ENCODE measurements at places on chromosomes 12 and 14.

DNA sequence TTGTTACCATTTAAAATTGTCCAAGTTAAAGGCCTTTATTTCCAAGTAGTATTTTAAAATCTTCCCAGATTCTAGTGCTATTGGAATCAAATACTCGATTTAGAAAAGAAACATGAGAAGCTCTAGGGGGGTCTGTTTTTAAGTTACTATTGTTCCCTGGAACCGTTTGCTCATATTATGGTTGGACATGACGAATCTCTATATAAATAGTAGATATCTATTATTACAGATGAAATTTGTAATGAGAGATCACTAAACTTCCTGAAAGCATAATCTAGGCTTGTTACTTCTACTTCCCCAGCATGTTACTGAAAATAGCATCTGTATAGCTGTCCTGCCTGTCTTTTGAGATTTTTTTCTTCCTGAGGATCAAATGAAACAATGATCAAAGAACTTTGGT is 70.1 kb downstream of the LGR5 start:
- DNase-seq, result no peak

GRCh38 chr12:113424915-113425823 is 3.0 kb downstream of the SDSL start:
- DNase-seq, result no peak

GRCh38 chr12:45745861-45746277 is 16.4 kb downstream of the ARID2 start:
- DNase-seq, result no peak

DNA sequence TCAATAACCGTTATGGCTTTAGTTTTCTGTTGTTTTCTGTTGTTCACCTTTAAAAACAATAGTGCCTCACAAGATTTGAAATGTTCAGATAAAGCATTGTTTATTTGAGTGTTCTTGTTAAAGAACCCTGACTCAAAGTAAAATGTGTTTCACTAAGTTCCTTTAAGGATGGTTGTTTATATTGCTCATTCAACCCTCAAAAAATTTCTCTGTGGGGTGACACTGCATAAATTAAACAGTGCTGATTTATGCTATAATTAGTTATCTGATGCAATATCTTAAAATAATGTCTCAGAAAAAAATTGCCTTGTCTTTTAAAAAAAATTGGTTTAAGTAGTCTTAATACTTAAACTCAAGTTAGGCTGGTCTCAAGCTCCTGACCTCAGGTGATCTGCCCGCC is 775.1 kb downstream of the FLRT2 start:
- DNase-seq, result no peak

GRCh38 chr14:63991833-63992232 is 139.0 kb downstream of the SYNE2 start:
- DNase-seq, result no peak

DNA sequence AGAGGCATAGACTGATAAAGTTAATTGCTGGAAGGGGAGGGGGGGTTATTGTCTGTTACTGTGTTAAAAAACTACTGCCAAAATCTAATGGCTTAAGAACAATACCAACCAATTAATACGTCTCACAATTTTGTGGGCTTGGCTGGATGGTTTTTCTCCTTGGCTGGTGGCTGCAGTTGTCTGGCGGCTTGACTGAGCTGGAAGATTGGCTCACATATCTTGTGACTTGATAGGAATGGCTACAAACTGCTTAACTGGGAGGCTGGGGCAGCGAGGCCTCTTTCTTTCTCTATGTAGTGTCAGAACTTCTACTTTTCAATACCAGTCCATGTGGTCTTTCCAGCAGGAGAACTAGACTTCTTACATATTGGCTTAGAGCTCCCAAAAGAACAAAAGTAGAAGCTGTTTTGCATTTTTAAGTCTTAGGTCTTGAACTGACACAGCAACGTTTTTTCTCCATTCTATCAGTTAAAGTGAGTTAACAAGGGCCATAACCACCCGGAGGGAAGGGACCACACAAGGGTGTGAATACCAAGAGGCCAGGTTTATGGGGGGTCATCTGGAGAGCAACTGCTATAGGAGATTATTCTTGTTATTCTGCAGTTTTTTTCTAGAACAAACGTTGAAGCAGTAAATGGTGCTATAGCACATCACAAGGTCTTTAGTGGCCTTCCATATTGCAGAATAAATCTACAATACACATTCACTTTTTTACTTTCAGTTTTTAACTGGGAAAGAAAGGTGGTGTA is 46.9 kb downstream of the ZDHHC17 start:
- no peak for DNase-seq

DNA sequence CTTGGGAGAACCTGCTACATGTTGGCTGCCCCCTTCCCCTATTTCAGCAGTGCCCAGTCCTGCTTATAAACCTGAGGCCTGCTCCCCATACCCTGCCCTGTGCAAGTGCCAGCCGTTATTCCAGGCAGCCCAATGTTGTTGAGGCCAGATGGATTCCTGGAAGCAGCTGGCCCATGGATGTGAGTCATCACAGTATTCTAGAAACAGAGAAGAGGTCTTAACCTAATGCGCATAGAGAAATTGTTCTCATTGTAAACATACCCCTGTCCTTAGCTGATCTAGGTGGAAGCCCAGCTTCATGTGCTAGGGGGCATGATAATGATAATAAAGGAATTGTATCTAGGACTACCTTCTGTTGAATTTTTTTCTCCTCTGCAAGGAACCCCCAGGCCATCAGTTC is 69.7 kb downstream of the TSPAN11 start:
- DNase-seq, result no peak

DNA sequence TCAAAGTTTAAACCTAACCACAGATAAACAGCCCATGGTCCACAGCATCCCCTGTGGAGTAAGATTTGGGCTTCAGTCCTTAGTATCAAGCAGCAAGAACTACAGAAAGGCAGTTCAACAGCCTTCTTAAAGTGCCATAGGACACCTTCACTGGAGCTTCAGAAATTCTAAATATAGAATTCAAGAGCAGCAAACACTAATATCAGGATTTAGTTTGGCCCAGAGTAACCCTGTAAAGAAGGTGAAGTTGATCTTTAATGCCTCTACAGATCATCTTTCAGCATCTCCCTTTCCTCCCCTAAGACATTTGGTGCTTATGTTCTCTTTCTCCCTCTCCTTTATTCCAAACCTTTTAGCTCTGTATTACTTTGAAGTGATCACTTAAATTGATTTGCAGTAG is 59.5 kb upstream of the ARHGAP5 start:
- no peak for DNase-seq

DNA sequence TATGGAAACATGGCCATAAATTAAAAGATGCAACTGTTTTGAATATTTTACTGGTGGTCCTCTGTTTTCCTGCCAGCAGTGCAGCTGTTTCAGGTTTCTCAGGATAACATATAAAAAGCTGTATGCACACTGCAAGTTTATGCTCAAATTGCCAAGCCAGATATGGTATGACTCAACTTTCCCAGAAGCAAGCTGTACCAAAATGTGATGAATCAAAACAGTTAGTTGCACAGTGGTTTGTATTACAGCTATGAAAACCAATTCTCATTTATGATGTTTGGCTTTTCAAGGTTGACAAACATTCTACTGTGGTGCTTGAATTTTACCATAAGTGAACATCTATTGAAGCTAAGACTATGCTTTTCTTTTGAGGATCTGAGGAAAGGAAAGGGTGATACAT is 15.5 kb downstream of the TRMT5 start:
- DNase-seq, result no peak

- DNase-seq, result no peak
Measured at GRCh38 chr14:67453575-67454300, 34.8 kb downstream of the TMEM229B start.

DNA sequence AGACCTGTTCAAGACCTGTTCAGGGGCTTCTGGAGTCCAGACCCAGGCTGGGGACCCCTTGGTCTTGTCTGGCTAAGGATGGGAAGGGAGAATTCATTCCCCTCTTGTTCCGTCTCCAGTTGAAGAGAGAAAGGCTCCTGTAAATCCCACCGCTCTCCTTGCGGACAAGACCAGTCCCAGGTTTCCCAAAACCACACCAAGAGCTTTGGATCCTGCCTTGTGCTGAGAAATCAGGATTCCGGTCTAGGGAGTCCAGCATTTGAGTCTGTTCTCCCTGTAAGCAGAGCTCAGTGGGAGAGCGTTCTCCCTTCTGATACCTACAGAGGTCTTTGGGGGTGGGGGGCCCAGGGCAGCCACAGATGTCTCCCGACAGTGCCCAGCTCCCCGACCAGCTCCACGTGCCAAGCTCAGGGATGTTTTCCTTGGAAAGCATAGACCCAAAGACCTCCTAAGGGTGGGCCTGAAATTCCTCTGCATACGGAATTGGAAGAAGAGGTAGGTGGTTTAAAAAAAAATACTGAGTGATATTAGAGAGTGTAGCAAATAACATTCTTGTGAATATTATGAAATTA is 1.9 kb downstream of the HOXC13 start:
- no peak for DNase-seq

DNA sequence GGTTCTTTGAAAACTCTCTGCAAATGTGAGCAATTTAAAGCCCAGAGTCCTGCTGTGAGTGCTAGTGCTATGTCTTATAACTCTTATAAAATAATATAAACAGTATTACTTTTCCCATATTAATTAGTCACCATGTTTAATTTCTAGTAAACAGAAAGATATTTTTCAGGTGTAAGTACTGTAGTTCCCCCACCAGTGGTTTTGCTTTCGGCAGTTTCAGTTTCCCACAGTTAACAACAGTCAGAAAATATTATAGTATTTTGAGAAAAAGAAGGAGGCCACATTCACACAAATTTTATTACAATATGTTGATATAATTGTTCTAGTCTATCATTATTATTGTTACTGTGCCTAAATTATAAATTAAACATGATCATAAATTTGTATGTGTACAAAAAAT is 800.5 kb downstream of the LRFN5 start:
- no peak for DNase-seq

DNA sequence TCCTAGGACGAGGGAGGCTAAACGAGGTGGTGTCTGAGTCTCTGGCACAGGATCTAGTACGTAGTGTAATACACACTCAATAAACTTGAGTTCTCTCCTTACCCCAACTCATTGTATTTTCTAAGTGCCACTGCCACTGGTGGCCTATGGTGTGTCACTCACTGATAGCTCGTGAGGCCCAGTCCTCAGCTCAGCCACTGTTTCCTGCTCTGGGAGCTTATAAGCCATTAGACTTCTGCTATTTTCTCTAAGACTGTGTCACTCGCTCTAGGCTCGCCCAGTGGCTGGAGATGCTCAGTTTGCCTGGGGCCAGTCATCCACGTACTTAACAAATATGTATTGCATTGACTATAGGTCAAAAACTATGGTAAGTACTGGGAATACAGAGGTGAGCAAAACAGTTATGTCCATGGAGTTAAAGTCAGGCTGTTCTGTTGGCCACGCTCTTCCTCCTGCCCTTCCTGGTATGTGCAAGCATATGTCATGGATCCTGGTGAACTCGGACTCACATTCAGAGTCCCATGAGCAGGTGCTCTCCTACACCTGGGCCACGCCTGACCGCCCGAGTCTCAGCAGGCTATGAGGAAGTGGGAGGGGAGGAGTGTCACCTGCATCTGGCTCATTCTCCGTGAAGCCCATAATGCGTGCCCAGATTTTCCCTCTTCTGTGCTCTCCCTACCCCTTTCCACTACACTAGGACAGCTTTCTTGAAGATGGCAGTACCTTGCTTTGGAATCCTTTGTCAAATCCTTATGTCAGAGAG is 41.6 kb downstream of the DEGS2 start:
- DNase-seq, result no peak

DNA sequence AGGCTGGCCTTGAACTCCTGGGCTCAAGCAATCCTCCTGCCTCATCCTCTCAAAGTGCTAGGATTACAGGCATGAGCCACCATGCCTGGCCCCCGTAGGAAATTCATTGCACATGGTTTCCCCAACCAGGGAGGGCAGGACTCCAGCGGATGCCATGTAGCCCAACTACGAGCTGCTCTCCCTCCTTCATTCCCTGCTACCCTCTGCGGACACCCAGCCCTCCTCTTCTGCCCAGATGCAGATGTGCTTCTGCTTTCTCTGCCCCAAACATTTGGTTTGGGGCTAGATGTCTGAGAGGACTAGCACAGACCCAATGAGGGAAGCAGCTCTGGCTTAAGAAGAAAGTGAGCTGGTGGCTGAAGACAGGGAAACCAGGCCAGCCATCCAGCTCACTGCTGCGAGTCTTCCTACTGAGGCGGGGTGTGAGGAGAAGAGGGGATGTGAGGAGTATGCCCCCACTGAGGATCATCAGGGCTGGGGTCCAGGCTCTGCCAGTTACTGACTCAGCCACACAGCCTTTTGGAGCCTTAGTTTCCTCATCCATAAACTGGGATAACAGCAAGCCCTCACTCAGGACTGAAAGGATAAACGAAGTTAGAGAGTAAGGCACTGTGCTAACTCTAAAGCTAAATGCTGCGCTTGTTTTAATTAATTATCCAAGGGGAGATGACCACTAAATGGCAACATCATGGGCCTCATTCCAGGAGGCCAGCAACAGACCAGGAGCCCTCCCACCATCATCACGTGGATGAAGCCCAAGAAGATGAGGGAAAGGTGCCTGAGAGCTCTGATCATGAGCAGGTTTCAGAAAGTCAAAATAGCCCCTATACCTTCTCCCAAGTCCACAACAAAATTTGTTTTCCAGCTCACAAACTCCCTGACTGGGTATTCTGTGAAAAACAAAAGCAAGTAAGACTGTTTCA is 10.9 kb downstream of the CTDSP2 start:
- DNase-seq, result no peak

GRCh38 chr12:46133751-46134150 is 135.1 kb downstream of the SLC38A1 start:
- no peak for DNase-seq

DNA sequence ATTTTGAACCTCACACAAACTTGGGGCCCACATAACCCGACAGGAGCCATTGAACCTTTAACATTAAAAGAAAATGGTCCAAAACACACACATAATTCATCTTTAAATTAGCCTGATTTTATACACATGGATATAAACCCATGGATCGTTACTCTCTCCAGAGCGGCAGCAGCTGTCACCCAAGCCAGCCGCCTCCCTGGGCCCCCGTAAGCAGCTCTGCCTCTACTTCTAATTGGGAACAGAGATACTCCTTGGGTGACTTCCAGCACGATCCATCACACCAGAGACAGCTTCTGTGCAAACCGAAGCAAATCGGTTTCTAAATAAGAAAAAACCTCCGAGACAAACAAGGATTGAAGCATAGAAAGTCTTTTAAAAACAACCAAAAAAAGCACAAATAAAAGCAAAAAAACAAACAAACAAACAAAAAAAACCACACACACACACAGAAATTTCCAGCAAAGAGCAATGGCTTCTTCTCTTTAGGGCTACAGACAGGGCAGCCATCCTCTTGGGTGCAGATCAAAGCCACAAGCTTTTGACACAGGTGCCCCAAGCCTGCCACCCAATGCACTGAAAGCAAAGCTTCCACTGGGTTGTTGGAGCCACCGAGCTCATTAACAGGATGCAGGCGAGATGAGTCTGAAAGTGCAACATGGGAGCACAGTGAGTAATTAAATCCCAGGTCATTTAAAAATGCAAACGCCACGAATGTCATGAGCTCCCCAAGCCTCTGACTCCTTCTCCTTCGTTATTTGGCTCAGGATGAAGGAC is 156.9 kb downstream of the DPF3 start:
- no peak for DNase-seq

All from type B pancreatic cell (in vitro differentiated cells).